Esophagus mucosa (tissue), 1 donor: ENCODE measurements at places on chromosomes 11 and 22. TPM values are rescaled to one million over a fixed set of nuclear protein-coding genes. Genes with fewer than 3 reads are reported as not detected.

- ATAC-seq, result no peak
These were observed 350.7 kb downstream of the LARGE1 start for GRCh38 chr22:33569559-33569958.

GRCh38 chr11:29962243-29962642, 54.6 kb downstream of the KCNA4 start:
- ATAC-seq, result no peak

GRCh38 chr11:78194490-78194889, 5.8 kb downstream of the USP35 start:
- peak; percentile 59 for ATAC-seq

Gene ELMOD1
- total RNA-seq, result not detected

DNA sequence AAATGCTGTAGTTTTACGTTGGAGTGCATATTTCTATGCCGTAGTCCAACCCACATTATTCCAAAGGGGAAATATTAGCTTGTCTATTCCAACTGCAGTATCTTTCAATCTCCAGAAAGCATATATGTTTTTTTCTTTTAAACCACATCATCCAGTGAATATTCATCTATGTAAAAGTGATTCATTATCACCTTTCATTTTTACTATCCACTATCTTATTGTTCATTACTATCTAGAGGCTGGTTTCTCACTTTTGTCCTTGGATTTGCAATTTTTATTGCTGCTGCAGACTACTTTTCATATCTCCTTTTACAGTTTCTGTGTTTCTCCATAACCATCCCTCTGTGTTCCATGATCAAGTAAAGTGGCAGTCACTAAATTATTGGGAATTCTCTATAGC, 1097.2 kb upstream of the TENM4 start:
- no peak for ATAC-seq

DNA sequence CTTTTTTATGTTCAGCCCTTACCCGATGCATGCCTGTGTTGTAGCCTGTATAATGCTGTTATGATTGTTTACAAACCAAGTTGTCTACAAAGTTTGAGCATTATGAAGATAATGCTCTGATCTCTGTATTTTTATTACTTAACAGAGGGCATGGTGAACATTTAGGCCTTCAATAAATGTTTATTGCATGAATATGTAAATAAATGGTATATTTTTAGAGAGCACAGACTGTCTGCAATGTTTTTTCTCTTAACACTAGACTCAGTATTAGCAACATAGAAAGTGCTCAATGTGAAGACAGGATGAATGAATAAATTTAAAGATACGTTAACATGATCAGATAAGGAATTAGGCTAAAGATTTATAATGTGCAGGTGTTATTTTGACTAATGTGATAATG, 130.9 kb downstream of the UVRAG start:
- no peak for ATAC-seq

Gene CD3E
- 1.2 TPM for total RNA-seq

GRCh38 chr11:58933661-58934060, 5.6 kb upstream of the GLYATL1 start:
- ATAC-seq, result no peak

DNA sequence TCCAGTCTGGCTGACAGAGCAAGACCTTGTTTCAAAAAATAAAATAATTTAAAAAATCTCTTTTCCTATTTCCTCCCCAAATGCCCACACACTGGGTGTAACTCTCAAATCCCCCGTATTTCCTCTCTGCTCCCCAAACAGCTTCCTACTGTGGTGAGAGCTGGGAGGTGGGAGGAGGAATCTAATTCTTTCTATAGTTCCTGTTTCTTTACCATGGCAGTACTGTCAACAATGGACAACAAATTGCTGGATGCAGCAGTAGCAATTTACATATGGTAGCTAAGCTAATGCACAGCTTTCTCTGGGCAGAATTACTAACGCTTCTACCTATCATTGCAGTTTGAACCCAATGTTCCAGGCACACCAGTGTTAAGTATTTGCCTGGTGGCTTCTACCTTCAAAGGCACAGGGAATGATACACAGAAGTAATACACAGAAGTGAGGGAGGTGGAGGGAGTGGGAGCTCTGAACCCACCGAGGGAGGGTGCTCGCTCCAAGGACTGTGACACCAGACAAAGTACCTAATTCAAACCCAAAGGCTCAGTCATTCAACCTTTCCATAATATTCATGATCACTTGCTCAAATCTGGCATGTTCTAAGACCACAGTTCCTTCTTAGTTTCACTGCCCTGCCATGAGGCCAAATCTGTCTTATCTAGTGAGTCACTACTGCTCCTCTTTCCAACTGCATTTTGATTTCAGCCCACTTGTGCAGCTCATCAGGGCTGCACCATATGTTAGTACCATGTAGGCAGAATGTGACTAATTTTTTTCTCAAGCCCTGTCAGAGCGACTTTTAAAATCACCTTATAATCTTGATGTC, 37.9 kb downstream of the CELF1 start:
- ATAC-seq, result peak; percentile 22

DNA sequence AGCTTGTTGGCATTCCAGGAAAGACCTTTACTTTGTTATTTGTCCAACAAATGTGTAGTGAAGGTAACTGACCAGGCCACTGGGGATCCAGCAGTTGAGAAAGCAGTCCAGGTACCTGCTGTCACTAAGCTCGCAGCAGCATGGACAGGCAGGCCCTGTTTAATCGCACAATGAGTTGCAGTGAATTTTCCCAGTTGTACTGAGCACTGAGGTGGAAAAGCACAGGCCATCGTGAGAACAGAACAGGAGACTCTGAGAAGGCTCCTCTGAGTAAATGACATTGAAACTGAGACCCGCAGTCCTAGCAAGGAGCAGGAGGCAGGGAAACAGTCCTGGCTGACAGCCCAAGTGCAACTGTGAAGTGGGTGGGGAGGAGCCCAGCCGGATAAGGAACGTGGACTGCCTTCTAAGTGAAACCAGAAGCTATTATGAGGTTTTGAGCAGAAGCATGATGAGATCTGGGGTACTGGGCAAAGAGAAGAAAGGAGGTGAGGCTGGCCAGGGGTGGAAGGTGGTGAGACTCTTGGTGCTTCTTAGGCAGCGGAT, 39.8 kb upstream of the CDON start:
- ATAC-seq, result no peak

Gene CFAP300
- total RNA-seq, result 0.80 TPM

Gene TRIM29
- total RNA-seq, result 1,294 TPM

Gene PLAAT2
- 0.84 TPM for total RNA-seq

DNA sequence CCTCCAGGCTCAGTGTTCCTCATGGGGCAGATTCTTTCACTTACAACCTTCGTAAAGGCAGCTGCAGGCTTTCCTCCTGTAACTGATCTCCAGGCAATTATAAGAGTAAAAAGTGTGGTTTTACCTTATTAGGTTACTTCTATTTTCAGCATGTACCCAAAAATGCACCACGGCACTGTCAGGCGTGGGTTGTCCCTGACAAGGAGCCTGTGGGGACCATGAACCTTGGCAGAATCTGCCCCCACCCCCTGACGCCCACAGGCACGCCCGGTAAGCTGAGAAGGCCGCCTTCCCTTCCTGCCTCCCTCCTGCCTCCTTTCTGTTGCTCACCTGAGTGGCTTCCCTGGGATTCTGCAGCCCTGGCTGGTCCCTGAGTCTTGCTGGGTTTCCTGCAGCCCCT, 1383.3 kb downstream of the TBC1D22A start:
- no peak for ATAC-seq

GRCh38 chr22:27443306-27443705, 358.2 kb downstream of the MN1 start:
- ATAC-seq, result no peak

Gene VWCE
- 0.52 TPM for total RNA-seq

DNA sequence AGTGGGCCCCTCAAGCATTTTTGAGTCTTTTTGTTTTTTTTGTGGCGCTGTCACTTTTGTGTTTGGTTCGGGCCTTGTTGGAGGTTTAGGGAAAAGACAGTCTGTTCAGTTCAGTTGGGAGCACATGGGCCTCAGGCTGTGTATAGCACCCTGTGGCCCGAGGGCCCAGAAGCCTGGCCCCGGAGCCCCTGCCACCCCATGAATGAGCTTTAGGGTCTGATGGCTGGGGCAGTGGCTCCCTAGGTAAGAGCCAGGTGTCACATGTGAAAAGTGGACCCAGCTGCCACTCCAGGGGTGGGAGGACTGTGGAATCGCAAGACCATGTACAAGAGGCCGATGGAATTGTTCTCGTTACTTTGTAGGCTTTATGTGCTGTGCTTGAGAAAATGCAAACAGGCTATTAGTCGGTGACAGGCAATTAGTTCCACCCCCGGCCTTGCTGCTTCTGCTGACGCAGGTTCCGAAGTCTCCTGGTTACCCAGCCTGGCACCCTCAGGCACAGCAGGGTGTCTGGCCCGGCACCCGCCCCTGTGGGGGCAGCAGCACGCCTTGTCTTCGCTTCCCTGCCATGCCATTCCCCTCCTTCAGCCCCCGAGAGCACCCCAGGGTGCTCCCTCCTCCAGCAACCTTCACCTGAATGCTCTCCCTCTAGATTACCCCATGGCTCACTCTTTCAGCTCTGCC, 38.2 kb upstream of the PARVG start:
- no peak for ATAC-seq

GRCh38 chr11:19987331-19987801, 172.9 kb downstream of the DBX1 start:
- no peak for ATAC-seq
